ENCODE measurements at places on chromosomes 5 and 9. TPM values are rescaled to one million over a fixed set of nuclear protein-coding genes. Genes with fewer than 3 reads are reported as not detected.

CTXN3 gene
- not detected for total RNA-seq

CFAP77 gene
- total RNA-seq, result not detected

DNAH5 gene
- 1.4 TPM for total RNA-seq

DMRTA1 gene
- total RNA-seq, result under 0.01 TPM

ATP10B gene
- total RNA-seq, result not detected

SLC2A8 gene
- 5.6 TPM for total RNA-seq

ALDH1A1 gene
- 5.1 TPM for total RNA-seq

Measured in regular cardiac myocyte (primary cell).